ENCODE measurements at places on chromosomes 12 and 14.

GRCh38 chr14:36173161-36173560, 3.4 kb downstream of the PTCSC3 start:
- DNase-seq, result no peak

- no peak for DNase-seq
Observed at GRCh38 chr14:96888158-96888557, 91.0 kb downstream of the VRK1 start.

DNA sequence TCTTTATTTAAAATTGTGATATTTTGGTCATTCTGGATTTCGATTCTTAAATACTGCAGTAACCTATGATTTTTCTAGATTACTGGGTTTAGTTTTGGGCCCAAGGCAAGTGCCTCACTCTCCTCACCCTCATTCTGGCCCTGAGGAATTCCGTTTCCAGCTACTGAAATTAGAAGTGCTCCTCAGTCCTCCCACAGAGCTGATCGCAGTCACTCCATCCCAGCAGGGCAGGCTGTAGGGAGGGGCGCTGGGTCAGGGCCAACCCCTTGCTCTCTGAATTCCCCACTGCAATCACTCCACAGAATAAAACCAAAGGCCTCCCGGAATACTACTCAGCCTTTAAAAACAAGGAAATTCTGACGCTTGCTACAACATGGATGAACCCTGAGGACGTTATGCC, 66.5 kb upstream of the DIO3 start:
- DNase-seq, result no peak

DNA sequence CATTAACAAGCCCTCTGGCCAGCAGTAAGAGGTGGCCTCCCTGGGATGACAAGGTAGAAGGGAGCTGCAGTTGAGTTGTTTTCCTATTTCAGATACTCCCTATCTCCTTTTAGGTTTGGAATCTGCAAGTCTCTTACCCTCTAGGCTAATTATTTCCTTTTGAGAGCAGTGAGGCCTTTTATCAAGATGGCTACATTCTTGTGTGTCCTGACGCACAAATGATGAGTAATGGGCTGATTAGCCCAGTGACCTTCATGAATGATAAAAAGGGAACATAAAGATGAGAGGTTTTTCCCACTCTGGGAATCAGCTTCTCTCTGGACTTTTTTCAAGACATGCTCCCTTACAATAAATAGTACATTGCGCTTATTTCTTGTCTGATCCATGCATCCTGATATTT, 22.9 kb downstream of the DYRK2 start:
- DNase-seq, result no peak

GRCh38 chr12:125956186-125956585, 891.0 kb downstream of the AACS start:
- DNase-seq, result no peak

- DNase-seq, result no peak
Observed at GRCh38 chr14:21454843-21455544, 929 bp downstream of the CHD8 start.

All from stimulated activated CD8-positive, alpha-beta memory T cell treated with anti-CD3 and anti-CD28 coated beads, Interleukin-15, amount 100 ng/mL, for 24 hours (primary cell).